DMS153 (cell line): ENCODE measurements at places on chromosomes 5 and 9.

DNA sequence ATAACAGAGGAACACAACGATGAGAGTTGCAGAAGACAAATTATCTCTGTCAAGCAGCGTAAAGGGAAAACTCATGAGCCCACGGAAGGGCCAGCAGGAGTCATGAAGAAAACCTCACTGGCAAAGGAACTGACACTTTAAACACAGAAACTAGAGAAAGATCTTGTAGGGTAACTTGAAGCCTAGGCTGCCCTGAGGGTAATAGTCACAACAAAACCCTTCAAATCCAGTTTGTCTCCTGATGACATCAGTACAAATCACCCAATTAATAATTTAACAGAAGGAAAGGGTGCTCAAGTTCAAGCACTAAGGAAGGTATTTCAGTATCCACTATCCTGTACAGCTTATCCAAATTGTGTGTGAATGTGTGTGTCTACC, 549.1 kb downstream of the MTRR start:
- DNase-seq, result no peak

GRCh38 chr9:134172198-134173126, 8.1 kb upstream of the RNU6ATAC start:
- DNase-seq, result no peak

DNA sequence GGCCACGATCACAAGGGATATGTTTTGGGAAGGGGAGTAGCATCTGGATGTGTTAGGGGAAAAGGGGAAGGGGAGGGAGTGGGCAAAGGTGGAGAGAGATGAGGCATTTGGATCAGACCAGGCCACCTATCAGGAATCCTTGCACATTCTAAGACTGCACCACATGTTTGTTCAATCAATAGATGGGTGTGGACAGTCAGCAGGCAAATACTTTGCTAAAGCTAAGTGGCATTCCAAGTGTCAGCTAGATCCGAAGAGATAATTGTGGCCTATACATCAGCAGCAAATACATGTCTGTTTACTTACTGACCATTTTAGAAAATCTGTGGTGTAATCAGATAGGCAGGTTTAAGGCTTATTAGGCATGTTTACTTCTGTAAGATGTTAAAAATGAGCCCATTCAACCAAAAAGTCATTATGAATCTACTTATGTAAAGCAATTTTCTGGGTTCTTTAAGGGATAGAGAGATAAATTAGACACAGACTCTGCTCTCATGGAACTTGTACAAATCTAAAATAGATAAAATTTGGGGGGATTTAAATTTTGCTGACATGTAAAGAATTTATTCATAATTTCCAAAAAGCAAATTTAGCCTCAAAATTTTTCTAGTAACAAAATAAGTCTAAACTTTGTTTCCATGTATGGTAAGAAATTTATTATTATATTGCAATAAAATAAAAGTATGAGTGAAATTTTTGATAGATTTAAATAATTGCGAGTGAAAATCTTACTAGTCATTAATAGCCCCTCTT, 107.3 kb downstream of the SNCAIP start:
- no peak for DNase-seq

GRCh38 chr5:128480158-128480557, 57.9 kb downstream of the FBN2 start:
- DNase-seq, result no peak

- no peak for DNase-seq
Measured at GRCh38 chr5:143213231-143213850, 190.1 kb downstream of the NR3C1 start.

DNA sequence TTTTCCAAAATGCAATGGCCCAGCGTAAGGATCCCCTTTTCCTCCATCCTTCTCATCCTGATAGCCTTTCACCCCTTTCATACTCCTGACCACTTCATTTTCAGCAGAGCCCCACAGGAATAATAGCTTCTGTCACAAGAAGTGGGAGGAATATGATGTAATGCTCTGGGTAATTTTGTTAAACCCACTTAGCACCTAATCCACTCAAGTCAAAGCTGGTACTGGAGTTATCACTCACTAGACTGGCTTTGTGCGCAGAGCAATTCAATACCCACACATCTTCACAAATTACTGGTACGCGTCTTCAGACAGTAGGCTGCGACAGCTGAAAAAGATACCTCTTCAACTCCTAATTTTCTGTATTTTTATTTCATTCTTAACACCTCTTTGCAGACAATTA, 2232.8 kb upstream of the WWC1 start:
- DNase-seq, result no peak
